ENCODE measurements at places on chromosomes 11 and 22.
A peak's percentile ranks its signal among the peaks of the same experiment; 100 is the strongest.

DNA sequence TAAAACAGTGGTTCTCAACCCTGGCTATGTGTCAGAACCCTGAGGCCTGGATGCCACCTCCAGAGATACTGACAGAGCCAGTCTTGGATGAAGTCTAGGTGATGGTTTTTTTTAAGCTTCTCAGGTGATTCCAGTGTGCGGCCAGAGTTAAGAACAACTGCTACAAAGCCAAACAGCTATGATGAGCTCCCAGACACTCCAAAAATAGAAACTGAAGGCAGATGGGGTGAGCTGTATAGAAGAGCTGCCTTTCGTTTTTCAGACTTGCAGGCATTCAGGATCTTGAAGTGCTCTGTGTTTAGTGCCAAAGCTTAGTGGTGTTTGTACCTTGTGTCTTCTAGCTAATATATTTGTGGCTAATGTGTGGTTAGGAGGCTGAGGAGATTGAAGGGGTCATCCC lies 14.2 kb downstream of the SCUBE2 start:
- DNase-seq = no peak

GRCh38 chr11:64525711-64526110 lies 65.3 kb upstream of the SLC22A12 start:
- no peak for DNase-seq

- peak; percentile 39 for DNase-seq
Measured at GRCh38 chr22:49046546-49047361, 780.9 kb downstream of the BRD1 start.

GRCh38 chr22:41405588-41405987 lies 23.8 kb downstream of the TEF start:
- DNase-seq = no peak

DNA sequence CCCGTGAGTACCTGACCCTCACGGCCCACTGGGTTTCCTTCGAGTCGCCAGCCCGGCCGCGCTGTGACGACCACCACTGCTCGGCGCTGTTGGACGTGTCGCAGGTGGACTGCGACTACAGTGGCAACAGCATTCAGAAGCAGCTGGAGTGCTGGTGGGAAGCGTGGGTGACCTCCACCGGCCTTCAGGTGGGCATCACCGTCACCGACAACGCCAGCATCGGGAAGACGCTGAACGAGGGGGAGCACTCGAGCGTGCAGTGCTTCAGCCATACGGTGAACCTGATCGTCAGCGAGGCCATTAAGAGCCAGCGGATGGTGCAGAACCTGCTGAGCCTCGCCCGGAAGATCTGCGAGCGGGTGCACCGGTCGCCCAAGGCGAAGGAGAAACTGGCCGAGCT lies 32.2 kb downstream of the ZBED4 start:
- DNase-seq = no peak

- DNase-seq = no peak
Measured at GRCh38 chr11:34773826-34774225, 142.4 kb downstream of the APIP start.

- peak; percentile 92 for DNase-seq
Measured at GRCh38 chr11:73325036-73325981, 17.2 kb downstream of the ARHGEF17 start.

DNA sequence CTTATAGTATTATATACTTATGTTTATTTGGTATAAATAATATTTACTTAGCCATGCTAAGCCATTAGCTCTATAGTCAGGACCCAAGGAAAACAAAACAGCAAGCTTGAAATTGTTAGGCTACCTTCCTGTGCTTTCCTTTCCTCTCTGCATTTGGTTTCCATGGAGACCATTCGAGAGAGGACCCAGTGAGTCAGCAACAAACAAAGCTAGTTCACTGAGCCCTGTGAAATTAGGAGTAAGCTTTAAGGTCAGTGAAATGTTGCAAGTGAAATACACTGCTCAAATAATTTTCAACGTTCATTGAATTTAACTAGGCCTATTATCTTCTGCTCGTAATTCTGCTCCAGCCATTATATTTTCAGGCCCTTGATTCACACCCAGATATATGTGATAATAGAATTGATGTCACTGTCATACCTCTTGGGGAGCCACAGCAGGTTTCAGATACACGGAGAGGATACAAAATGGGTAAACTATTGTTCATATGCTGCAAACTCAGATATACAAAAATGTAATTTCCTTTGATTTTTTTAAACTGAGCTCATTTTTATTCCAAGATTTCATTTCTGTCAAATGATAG lies 9.1 kb upstream of the OR10D3 start:
- DNase-seq = peak; percentile 70

DNA sequence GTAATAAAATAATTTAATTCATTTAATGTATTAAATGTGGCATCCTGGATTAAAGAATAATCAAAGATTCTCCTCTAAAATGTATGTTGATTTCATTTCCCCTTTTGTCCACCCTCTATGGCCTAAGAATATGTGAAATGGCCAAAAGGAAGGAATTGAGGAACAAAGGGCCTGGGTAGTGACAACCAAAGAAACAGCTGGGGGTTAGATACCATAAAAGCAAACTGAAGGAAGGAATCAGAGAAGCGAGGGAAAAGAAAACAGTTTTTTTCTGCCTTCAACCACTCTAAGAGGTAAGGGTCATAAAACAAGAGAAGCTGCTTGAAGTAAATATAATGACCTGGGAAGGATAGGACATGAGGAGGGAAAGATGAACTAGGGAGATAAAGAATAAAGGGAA lies 139.3 kb downstream of the FAM76B start:
- no peak for DNase-seq

DNA sequence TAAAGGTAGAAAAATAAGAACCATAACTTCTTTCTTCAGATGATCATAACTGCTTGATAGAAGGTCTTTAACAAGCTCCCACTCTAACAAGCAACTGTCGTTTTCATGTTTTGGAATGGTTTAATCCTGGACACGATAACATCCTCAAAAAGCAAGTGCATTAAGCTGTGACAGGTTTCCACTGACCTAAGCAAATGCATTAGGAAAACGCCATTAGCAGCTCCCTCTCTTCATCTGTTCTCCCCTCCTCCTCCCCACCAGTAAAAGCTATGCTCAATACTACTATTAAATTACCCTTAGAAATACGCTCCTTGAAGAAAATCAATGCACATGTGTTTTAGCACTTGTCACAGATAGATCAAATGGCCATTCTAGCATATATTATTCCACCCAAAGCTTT lies 729.4 kb downstream of the OPCML start:
- no peak for DNase-seq

GRCh38 chr11:118914178-118914918 lies 11.4 kb downstream of the BCL9L start:
- no peak for DNase-seq

DNA sequence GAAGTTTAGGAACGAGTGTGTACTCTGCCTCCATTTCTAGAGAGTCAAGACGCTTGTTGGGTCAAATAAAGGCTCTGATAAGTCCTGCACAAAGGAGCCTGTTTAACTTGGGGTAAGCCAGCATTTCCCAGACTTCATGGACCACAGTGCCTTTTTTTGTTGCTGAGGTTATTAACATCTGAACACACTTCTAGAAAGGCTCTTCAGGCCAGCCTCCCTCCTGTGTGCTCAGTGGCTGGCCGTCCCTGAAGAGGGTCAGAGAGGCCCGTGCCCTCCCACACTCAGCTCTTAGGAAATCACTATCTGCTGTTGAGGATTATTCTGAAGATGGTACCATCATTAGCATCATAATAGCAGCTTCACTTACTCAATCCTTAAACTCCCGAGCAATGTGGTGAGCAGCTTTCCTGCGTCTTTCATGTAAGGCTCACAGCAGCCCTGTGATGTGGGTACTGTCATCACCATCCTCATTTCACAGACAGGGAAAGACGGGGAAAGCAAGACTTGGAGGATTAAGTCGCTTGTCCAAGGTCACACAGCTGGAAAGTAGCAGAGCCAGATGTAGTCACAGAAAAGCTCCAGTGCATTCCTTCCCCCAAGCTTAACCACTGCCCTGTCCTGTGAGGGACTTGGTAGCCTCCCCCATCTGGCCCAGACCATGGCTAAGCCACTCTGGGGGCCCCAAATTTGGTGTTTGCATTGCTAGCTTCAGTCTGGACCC lies 71.3 kb downstream of the TSPAN18 start:
- DNase-seq = no peak

- no peak for DNase-seq
Measured at GRCh38 chr11:34613015-34613414, 7.9 kb upstream of the EHF start.

DNA sequence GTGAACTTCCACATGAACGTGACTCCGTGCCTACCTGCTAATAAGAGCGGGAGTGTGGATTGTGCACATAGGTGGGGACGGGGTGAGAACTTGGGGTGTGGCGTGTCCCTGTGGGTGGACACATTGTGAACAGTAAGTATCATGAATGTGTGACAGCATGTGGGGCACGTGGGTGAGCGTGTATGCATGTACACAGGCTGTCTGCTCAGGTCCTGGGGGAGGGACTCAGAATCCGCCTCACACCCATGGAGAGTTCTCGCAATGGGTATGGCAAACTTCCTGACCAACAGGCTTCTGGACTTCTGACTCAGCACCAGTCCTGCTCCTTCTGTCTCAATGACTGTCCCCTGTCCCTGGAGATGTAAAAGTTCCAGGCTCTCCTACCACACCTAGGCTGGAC lies 222.9 kb downstream of the ST3GAL4 start:
- DNase-seq = no peak

GRCh38 chr22:18075720-18076497 lies 1.9 kb upstream of the PEX26 start:
- DNase-seq = peak; percentile 80

- DNase-seq = peak; percentile 59
Measured at GRCh38 chr22:28594797-28595462, 84.7 kb downstream of the TTC28 start.

DNA sequence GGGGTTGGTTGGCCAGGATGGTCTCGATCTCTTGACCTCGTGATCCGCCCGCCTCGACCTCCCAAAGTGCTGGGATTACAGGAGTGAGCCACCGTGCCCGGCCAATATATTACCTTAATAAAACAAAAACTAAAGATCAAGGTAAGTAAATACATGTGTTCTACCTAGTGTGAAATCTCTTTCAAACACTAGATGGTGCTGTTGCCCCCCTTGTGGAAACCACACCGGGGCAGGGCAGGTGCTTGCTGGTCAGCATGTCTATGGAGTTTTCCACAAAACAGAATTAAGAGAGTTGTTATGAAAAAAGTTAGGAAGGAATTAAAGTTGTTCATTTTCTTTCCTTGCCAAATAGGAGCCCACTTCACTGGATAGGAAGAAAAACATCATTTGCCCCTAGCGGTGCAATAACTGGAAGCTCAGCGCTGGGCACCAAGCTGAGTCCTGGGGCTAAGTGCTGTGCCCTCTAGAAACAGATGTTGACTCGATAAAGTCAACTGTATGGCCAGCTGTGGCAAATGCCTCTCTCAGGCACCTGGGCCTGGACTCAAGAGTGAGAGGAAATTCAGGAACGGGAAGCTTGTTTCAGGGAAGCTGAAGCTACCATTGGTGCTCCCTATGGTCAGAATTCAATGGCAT lies 6.3 kb upstream of the KCNJ5 start:
- DNase-seq = no peak

- DNase-seq = no peak
Measured at GRCh38 chr11:29320196-29320595, 696.6 kb downstream of the KCNA4 start.

- peak; percentile 64 for DNase-seq
Measured at GRCh38 chr11:113532697-113533424, 57.7 kb upstream of the DRD2 start.

GRCh38 chr11:80937842-80938241 lies 1497.0 kb upstream of the TENM4 start:
- no peak for DNase-seq

GRCh38 chr11:3014057-3014938 lies 22.2 kb upstream of the NAP1L4 start:
- DNase-seq = no peak

GRCh38 chr22:29073618-29074275 lies 912 bp downstream of the KREMEN1 start:
- DNase-seq = peak; percentile 39

- DNase-seq = no peak
Measured at GRCh38 chr11:36550385-36551115, 17.3 kb upstream of the RAG1 start.

DNA sequence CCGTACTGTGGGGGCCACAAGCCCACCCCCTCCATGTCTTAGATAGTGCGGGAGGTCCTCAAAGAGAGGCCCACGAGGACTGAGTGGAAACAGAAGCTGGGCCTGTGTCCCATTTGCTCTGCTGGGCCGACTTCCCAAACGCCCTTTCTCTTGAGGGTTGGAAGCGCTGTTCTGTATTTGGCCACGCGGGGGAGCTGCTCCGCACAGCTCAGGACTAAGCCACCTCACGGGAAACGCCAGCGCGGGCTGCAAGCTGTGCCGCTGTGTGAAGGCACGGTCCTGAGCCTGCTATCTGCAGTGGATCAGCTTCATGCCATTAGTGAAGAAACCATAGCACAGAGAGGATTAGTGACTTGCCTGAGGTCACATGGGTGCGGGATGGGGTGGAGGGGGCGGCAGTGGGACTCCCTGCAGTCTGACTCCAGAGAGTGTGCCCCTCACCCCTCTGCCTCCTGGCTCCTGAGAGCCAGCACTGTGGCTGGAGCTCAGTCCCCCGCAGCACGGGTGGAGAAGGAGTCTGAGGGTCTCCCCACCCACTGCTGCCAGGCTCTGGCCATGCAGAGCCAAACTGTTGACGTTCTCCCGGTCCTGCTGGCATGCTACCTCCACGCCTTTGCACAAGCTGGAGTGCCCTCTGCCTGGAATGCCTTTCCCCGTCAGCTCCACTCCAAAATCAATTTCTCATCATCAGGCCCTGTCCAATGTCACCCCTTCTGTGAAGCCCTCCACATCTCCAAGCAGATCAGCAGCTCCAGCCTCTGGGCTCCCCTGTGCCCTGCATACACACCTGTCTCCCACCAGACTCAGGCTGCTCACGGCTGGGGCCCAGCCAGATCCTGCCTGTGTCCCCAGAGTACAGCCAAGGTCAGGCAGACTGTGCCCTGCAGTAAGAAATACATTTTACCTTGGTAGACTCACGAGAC lies 51.5 kb upstream of the LRRC32 start:
- DNase-seq = peak; percentile 41

- no peak for DNase-seq
Measured at GRCh38 chr22:39643311-39644083, 72.9 kb downstream of the CACNA1I start.

DNA sequence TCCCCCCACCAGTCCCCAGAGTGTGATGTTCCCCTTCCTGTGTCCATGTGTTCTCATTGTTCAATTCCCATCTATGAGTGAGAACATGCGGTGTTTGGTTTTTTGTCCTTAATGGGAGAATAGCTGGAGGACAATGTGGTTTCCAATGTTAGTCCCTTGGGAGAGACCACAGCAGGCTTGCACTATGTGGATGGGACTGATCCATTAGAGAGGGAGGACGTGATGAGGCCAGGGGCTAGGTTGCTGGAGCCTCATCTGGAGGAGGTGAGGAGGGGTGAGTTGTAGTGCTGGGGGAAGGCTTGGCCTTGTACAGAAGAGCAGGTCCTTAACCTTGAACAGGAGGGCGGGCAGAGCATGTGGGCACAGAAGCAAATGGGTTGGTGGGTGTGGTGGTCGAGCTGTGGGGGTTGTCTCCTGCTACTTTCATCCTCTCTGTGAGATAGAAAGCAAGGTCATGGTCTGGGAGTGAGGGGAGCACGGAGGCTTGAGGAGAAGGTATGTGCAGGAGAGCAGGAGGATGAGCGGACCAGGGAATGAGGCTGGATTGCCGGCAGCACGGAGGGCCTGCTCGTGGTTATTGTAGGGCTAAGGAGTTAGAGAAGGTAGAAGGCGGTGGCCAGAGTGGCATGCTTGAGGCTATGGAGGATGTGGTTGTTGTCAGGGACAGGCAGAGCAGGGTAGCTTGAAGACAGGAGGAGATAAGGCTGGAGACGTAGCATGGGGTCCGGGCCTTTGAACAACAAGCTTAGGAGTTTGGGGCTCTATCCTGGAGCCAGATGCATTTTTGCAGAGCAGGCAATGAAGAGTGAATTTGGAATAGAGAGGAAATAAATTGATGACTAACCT lies 11.2 kb upstream of the SREBF2 start:
- DNase-seq = no peak

Measured in NCI-H2171 (cell line).